ENCODE measurements at places on chromosomes 5 and 9.

GRCh38 chr9:92535940-92536850 lies at the start of gene ECM2:
ECM2 (minus strand) TSS chr9:92535990; CDS start chr9:92522866, 13,124 bp downstream.
- DNase-seq: no peak

DNA sequence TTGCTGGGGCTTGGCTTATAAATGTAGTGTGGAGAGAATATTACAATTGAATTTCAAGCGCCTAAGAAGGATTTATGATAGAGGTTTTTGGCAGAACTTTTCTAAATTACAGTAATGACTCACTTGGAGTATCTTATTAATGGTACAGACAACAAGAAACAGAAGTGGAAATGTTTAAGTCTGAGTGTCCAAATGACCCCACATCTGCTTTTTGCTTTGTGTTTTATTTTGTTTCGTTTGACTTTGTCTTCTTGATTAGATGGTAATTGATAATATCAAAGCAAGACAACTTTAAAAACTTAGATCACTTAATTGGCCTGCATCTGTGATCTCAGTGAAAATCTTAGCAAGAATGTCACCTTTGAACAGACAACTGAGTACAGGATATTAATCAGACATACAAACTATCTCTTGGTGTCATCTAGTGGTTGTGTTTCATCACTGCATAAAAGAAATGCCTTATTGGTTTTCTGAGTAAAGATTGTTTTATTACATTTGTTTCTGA lies 577.4 kb downstream of the ISL1 start:
- DNase-seq: peak; percentile 1

DNA sequence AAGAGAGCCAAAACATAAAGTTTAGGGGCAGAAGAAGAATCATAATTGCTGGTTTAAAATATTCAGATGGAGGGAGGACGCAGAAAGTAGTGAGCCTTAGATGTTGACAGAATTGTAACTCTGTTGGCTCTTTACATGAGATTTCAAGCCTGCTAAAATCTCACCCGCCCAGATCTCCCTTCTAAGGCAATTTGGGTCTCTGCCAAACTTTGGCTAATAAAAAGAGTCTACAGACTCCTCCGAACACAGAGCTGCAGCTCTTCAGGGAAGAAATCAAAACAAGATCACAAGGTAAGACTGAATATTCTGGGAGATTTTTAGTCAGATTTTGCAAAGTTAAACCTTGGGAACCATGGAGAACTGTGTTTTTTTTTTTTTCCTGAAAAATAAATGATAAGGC lies at the start of gene IL33:
TSS of gene IL33 (plus strand) at position 246 of the 400 bp plus-strand sequence. CDS start 25,888 bp downstream, outside the sequence.
- DNase-seq: peak; percentile 35

- no peak for DNase-seq
Measured at GRCh38 chr5:149257889-149258705, 13.6 kb upstream of the AFAP1L1 start.

GRCh38 chr5:145965804-145966203 lies 29.4 kb downstream of the SH3RF2 start:
- no peak for DNase-seq

DNA sequence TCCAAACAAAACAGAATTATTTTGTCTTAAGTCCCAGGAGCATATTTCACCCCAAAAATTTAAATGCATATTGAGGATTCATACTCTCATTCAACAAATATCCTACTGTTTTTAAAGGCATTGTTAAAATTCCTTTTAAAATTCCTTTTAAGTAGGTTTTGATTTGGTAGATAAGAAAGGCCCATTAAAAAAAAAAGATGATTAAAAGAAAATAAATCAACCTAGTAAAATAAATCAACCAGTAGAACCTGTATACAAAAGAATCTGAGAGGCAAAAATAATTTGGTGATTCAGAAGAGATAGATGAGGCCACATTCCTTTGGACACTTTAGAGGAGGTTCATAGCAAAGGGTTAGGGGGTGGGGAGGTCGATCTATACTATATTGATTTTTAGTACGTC lies 585.3 kb upstream of the TLE4 start:
- no peak for DNase-seq

DNA sequence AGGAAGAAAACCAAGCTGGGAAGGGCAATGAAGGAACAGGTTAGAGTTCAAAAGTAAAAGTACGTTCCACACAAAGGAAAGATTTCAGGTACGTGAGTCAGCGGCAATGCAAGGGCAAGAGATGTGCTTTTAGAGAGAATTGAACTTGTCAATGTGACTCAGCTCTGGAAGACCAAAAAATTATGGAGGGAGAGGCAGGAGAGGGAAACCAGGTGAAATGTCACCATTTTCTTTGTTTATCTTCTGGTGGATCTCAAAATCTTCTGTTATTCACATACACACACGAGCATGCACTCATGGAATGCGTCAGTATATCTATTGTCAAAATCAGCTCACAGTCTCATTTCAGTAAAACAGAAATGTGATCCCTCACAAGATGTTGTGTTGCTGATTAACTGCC lies 148.8 kb upstream of the RFX3 start:
- DNase-seq: no peak

DNA sequence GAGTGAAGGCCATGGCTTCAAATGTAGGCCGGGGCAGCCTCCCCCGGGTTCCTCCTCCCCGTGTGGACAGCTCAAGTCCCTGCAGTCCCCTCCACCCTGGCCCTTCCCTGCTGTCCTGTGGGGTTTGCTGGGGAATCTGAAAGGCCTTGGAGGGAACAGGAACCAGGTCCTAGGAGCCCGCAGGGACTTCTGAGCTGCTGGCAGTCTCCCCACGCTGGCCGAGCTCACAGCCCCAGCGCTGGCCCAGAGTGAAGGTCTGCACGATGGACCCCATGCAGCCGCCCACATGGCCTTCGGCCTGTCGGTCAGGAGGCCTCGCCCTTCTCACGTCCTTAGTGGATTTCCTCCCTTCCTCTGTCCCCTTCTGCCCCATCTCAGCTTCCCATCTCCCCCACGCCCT lies 25.7 kb upstream of the NOTCH1 start:
- no peak for DNase-seq

DNA sequence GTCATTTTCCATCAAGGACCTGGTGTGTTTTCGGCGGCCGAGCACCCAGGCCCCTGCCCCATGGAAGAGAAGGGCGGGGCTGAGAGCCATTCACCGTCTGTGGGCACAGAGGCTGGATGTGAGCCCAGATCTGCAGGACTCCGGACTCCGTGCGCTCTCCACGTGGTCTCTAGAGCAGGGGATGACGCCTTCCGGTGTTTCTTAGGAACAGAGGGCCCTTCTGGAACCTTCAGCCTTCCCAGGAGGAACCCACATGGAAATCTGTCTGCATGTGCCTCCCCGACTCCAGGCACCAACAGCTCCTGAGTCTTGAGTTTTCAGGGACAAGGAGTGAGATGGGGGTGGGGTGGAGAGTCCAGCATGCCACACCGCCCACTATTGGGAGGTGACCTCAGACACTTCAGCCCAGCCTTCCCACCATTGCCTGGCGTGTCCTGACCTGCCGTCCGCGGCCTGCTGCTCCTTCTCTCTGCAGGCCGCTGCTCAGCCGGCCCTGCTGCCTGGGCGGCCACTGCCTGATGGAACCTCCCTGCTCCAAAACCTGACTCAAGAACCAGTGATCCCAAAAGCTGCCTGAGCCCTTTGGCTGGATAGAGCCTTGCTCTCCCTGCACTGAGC lies 2.4 kb upstream of the RXRA start:
- DNase-seq: peak; percentile 60

GRCh38 chr5:10365782-10366181 lies 12.3 kb downstream of the MARCHF6 start:
- DNase-seq: no peak
